Occipital lobe (tissue), 3 donors: ENCODE measurements at places on chromosomes 16 and 17. TPM values are rescaled to one million over a fixed set of nuclear protein-coding genes. Genes with fewer than 3 reads are reported as not detected.

- no peak for DNase-seq
Measured at GRCh38 chr16:86012221-86012620, 113.3 kb downstream of the IRF8 start.

DNA sequence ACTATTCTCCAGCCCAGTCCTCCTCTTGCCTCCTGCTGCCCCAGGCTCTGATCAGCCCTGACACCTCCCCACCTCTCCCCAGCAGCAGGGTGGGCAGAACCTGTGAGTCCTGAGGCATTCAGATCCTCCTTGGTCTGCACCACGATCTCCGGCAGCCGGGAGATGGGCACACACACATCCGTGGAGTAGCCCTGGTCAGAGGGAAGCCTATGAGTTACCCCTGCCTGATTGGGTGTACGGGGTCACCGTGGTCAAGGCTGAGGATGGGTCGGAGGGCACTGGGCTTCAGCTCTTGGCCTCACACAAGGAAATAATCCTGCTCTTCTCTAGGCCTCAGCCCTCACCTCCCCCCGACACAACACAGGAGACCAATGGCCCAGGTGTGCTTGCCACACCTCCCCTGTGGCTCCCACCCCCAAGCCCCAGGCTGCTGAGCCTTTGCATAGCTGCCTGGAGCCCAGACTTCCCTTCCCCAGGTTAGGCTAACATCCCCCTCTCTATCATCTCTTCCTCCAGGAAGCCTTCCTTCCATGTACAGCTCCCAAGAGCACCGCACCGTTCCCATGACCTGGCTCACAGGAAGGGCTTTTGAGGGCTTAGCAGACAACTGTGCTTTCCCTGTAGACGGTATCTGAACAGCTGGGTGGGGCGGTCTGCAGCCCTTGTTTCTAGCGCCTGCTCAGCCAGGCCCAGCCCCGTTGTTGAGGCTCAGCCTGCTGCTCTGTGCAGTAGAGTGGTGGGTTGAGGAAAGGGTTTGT, 3.7 kb downstream of the LDHD start:
- no peak for DNase-seq

DNA sequence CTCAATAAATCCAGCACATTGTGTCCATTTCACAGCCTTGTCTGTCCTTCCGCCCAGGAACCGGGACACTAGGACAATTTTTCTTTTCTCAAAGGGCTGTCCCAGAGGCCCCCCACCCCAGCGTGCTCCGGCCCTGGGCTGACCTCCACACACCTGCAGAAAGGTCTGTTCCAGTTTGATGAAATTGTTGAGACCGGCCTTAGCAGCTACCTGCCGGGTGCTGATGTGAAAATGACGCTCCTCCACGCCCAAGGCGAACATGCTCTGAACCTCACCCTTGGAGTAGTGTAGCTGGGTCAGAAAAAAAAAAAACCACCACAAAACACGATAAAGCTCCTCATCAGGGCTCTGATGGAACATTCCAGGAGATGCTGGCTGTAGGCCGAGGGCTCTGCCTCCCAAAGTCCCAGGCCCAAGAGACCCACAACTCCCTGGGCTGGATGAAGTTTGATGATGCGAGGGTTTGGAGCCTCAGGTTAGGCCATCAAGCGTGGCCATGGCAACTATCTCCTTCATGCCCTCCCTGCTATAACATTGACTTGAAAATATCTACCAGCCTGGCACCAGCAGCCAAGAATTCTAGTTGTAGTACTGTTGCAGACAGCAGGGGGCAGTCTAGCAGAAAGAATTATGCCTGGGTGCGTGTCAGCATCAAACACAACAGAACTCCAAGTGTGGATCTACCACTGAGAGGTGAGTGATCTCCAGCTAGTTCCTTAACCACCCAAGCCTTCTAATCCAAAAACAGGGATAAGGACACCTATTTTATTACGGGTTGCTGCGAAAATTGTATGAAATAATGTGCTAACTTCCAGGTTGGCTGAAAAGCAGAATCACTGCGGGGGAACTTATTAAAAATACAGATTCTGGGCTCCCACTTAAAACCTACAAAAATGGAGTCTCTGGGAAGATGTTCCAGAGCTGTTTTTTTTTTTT, 62.1 kb downstream of the RMI2 start:
- peak; percentile 13 for DNase-seq

- DNase-seq: no peak
Measured at GRCh38 chr16:55035029-55035428, 104.4 kb downstream of the IRX5 start.

Gene HS3ST3A1
- total RNA-seq: 0.16 TPM

Gene FOXL1
- total RNA-seq: 0.47 TPM

Gene NUP93
- 207 TPM for total RNA-seq

Gene NPIPB6
- total RNA-seq: not detected

Gene KRT25
- not detected for total RNA-seq

Gene EPOP
- 1.6 TPM for total RNA-seq

Gene ATP1B2
- total RNA-seq: 5.0 TPM

Gene YBX2
- 2.7 TPM for total RNA-seq

Gene AMZ2
- total RNA-seq: 58.2 TPM
